GM04503 (cell line): ENCODE measurements at places on chromosomes 2 and 18.

DNA sequence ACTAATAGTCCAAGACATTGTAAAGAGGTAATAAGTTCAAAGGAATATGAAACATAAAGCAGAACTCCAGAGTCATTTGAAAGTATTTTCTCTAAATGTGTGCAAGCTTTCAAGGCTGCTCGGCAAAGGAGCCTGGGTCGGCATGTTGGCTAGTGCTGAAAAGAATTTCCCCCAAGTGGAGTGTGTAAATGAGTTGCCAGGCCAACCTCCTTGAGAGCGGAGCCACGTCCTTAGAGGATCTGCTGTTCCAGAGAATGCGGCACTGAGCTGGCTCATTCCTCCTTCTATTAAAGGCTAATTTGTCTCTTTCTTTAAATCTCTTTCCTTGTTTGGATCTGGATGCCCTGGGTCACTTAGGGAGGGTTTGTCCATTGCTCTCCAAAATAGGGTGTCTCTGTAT, 127.5 kb downstream of the RDH14 start:
- DNase-seq: no peak

DNA sequence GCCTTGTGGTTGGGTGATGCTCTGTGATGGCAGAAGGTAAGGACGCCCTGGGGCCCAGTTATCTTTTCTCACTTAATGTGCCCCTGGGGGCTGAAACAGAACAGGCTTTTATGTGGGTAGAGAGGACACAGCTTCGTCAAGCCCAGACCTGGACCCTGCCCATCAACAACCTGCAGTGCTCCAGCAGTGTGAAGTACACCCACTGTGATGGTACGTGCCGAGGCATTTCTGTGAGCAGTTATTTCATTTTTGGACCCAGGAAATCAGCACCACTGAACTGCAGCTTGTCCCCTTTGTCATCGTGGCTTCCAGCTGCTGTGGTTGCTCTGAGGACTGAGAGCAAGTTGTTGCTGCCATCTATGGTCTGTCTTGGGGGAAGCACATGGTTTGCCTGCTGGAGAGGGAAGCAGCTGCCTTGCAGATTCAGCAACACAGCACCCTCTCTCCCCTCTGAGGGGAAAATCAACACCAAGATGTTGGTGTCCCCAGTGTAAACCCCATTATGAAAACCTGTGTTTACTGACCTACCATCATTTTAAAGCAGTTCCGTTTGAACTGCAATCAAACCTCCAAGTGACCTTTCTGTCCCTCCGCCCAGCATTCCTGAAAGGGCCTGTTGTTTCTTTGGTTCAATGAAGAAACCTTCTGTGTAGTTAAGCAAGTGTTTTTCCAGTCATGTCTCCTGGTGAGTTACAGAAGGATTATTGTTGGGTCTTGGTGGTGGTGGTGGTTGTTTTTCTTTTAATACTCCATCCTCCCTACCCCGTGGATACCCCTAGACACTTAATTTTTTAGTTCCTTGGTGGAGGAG, 158.2 kb downstream of the MGAT5 start:
- no peak for DNase-seq

- DNase-seq: no peak
Measured at GRCh38 chr2:105597806-105598803, 146.6 kb upstream of the NCK2 start.

GRCh38 chr2:207281436-207281835, 115.7 kb upstream of the KLF7 start:
- DNase-seq: no peak

DNA sequence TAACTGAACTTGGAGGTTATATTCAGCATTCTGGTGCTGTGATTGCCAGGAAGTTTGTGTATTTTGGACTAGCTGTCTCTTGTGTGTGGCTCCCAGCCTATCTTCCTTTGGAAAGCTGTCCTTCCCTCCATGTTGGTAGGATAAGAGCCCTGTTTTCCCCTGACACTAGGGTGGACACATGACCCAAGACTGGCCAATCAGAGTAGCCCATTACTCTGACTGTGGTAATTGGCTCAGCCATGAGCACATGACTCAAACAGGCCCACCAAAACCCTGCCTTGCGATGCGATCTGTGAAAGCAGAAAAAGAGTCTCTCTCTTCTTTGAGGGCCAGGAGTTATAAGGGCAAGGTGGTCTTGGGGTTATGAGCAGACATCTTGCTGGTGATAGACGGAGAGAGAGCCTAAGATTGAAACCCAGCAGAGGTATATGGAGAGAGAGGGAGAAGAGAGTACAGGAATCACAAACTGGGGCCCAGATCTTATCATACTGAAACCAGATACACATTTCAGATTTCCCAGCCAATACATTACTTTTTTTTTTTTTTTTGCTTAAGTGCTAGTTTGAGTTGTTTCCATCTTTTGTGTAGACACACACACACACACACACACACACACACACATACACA, 45.3 kb upstream of the SERPINE2 start:
- no peak for DNase-seq

DNA sequence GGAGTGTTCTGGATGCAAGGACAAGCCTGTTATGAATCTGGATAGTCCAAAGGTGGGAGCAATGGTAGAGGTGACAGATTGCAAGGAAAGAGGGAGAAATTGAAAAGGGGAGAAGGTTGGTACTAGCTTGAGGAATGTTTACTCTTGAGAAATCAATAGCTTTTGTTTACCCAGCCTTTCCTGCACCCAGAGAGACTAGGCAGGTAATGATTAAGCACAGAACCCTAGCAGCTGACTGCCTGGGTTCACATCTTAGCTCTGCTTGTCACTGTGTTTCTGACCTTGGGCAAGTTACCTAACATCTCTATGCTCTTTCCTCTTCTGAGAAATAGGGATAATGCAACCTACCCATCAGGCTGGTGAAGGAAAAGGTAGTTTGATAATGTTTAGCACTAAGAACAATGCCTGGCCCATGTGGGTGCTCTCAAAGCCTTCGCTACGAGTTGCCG, 178.6 kb downstream of the MGAT5 start:
- DNase-seq: no peak

- DNase-seq: no peak
Measured at GRCh38 chr2:7193457-7193856, 276.2 kb downstream of the RNF144A start.

DNA sequence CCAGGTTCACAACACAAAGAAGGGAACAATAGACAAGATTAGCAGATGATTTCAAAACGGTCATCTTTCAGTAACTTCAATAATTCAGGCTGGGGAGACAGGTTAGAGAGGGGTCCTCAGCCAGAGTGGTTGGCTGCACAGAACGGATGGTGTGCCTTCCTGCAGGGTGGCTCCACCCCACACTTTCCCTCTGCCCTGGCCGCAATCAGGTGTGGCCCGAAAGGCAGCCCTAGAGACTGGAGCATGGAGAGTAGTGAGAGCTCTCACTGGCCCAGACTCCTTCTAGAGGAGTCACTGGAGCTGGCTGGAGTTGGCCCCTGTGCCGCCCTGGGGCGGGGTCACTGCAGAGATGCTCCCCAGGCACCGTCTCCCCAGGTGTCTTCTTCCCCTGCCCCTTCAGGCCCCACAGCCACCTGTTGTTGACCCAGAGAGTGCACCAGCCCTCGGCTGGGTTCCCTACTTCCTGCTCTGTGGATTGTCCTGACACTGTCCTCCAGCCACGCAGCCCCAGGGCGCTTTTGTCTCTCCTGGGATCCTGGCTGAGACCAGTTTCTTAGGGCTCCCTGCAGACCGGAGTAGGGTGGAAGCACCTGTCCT, 126.8 kb downstream of the PXDN start:
- DNase-seq: no peak

GRCh38 chr2:82857967-82858366, 1601.1 kb downstream of the SUCLG1 start:
- DNase-seq: no peak

GRCh38 chr2:170812710-170813600, 3.7 kb upstream of the GAD1 start:
- DNase-seq: peak; percentile 60

- no peak for DNase-seq
Measured at GRCh38 chr2:221896505-221897151, 324.5 kb upstream of the EPHA4 start.

DNA sequence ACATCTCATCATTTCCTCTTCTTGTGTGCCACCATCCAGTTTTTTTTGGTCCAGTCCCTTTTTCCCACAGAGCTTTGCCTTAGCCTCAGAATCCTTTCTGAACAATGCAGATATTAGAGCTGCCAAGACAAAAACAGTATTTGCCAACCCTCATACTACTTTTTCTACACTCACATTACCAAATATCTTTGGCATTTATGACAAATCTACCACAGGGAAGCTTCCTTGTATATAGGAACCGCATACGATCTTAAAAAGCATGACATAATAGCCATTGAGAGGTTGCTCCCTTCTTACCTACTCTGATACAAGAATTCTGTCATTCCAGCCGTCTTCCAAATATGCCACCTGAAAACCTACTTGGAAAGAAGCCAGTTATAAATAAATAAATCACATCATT, 9.4 kb downstream of the ZNF24 start:
- no peak for DNase-seq
